Smooth muscle cell of trachea (primary cell): ENCODE measurements at places on chromosomes 5 and 9. TPM values are rescaled to one million over a fixed set of nuclear protein-coding genes. Genes with fewer than 3 reads are reported as not detected.

The CD14 gene
- total RNA-seq, result 0.44 and 0.50 TPM in 2 replicates

The TAF9 gene
- 62.2 and 88.9 TPM in 2 replicates for total RNA-seq

The SPATA6L gene
- total RNA-seq, result 0.15 and 0.17 TPM in 2 replicates

The CDH10 gene
- total RNA-seq, result under 0.01 and 0.83 TPM in 2 replicates

The IL5 gene
- total RNA-seq, result not detected in 2 replicates

The DELE1 gene
- 49.8 and 54.3 TPM in 2 replicates for total RNA-seq

The LHX2 gene
- not detected in 2 replicates for total RNA-seq

The PIGO gene
- total RNA-seq, result 13.5 and 13.6 TPM in 2 replicates

The RASGRF2 gene
- total RNA-seq, result 7.7 and 9.1 TPM in 2 replicates

The TMEM252 gene
- total RNA-seq, result not detected in 2 replicates

The IL9 gene
- not detected in 2 replicates for total RNA-seq

The GFI1B gene
- total RNA-seq, result 0.17 TPM in 1 of 2 replicates, not detected in the other

The TSLP gene
- 5.7 and 6.5 TPM in 2 replicates for total RNA-seq

The SIT1 gene
- 0.29 TPM in 1 of 2 replicates, not detected in the other for total RNA-seq

The CEL gene
- under 0.01 and 0.66 TPM in 2 replicates for total RNA-seq

The KIAA1958 gene
- total RNA-seq, result 1.3 and 1.5 TPM in 2 replicates

The TIMD4 gene
- total RNA-seq, result not detected in 2 replicates

The LHX3 gene
- total RNA-seq, result under 0.01 TPM in 1 of 2 replicates, not detected in the other
